DMS 273 treated with DMSO at 0.1 percent for 48 hours (cell line): ENCODE measurements at places on chromosomes 7 and 10.

DNA sequence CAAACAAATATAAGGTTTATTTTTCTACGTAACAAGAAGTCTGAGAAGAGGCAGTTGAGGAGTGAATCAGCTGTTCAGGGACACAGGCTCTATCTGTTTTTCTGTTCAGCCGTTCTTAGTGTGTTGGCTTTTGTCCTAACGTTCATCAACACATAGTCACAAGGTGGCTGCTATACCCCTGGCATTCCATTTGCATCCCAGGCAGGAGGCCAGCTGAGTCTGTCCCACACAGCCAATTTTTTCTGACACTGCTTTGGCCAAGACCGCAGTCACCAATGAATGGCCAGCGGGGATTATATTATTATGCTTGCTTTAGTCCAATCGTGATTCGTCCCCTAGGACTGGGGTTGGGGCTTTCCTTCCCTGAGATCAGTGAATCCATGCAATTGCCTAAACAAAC is 143.4 kb upstream of the CHST15 start:
- DNase-seq = no peak

GRCh38 chr7:108572480-108572879 is 2.8 kb downstream of the DNAJB9 start:
- no peak for DNase-seq

DNA sequence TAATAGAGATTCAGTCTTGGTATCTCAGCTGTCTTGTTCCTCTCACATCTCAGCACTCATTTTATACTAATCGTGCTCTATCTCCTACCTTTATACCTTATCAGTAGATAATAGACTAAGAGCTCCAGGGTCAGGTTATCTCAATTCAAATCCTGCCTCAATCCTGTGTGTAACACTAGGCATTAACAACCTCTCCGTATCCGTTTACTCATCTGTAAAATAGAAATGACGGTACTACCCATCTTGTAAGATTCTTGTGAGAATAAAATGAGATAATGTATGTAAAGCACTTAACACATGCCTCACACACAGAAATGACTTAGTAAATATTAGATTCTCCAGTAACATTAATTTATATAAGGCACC is 622 bp upstream of the P4HA1 start:
- no peak for DNase-seq

DNA sequence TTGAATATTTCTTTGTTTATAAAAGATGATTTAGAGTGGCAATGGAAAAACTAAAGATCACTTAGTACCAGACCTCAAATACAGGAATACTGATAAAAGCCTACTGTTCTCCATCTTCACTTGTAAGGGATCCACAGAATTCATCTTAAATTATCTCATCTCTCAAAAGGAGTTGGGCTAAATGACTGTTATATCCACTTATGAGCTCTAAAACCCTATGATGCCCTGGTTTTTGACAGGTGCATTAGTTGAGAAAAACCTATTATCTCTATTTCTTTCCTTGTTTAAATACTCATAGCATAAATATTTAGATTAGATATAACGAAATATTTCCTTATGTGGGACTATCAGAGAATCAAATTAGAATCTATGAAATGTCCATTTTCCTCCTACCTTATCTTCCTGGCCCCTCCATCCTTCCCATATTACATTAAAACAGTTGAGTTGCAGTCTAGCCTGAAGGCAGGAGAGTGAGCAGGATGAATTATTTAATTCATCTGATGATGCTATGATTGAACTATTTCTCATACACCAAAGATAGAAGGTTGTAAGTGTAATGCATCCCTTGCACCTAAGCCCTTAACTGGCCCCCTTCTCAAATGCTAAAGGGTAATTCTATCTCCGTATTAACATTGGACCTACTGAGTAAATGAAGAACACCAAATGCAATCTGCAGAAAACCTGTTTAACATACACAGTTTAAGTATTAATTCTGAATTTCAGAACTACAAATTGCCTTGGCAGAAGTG is 29.7 kb downstream of the PPP3CB start:
- no peak for DNase-seq

DNA sequence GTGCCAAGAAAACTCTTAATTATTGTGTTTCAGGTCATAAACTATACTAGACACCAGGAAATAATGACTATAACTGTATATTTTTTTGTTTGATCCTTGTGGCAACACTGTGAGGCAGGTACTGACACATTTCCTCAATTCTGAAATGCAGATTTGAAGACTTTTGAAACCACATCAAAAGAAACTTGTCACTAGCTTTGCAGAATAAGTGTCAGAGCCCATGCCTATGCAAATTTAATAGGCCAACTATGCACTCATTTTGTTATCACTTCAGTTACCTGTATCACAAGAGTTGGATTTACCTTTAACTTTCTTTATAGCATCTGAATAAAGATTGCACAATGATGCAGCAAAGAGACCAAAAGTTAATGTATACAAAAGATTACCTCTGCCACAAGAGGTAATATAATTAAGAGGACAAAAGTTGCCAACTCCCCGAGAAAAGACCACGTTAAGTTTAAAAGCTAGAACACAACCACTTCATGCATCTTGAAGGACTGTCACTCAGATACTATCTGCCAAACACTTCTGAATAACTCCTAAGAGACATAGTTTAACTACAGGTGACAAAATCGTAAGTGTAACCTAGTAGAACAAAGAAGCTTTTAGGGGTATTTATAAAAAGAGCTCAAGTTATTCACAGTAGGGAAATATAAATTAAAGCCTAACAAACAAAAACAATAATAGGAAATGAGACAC is 80.5 kb downstream of the ELAPOR2 start:
- DNase-seq = no peak

GRCh38 chr10:129056734-129057689 is 410.0 kb upstream of the MGMT start:
- no peak for DNase-seq

GRCh38 chr10:5355594-5356301 is 9.0 kb upstream of the UCN3 start:
- DNase-seq = no peak

GRCh38 chr10:95790982-95791381 is 35.0 kb downstream of the ENTPD1 start:
- DNase-seq = no peak

DNA sequence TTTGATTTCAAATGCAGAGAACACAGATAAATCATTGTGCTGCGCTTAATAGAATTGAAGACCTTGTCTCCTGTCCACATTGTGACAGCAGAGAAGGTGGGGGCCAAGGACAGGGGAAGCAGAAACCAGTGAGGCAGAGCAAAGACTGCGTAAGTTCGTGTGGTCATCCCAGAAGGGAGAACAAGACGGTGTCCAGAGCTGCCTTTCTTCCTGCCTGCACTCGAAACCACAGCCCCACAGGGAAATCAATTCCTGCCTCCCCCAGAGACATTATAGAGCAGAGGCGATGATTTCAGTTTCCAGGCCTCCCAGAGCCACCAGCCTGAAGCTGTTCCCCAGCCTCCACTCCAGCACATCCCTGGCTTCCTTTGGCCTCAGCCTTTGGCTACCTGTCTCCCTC is 39.7 kb upstream of the UCN3 start:
- DNase-seq = no peak
